ENCODE measurements at places on chromosomes 13 and 19. TPM values are rescaled to one million over a fixed set of nuclear protein-coding genes. Genes with fewer than 3 reads are reported as not detected.

Gene MCF2L
- 0.23 TPM for total RNA-seq

Gene PALM
- total RNA-seq: not detected

Gene RAVER1
- 90.3 TPM for total RNA-seq

Gene FPR1
- total RNA-seq: not detected

Gene KLK2
- 0.44 TPM for total RNA-seq

Gene ARL11
- 0.89 TPM for total RNA-seq

Gene CD209
- not detected for total RNA-seq

Gene ESD
- 125 TPM for total RNA-seq

Gene C1QTNF9B
- not detected for total RNA-seq

Gene CYP2A6
- total RNA-seq: not detected

Gene ANGPTL4
- total RNA-seq: 7.4 TPM

Gene ALDH16A1
- 32.5 TPM for total RNA-seq

Gene KMT2B
- total RNA-seq: 58.4 TPM

Gene GATAD2A
- total RNA-seq: 128 TPM

Gene PEAK3
- 0.18 TPM for total RNA-seq

Gene MADCAM1
- total RNA-seq: 0.21 TPM

Gene ZNF132
- 3.2 TPM for total RNA-seq

Gene ZNF77
- total RNA-seq: 4.0 TPM

Gene MEX3D
- total RNA-seq: 14.9 TPM

Gene ERFL
- 2.3 TPM for total RNA-seq

Gene SLC25A41
- total RNA-seq: 0.32 TPM

Gene WASF3
- 0.25 TPM for total RNA-seq

Gene ITM2B
- 48.7 TPM for total RNA-seq

Gene ZNF738
- total RNA-seq: 13.7 TPM

Gene MCEMP1
- not detected for total RNA-seq

Gene KIR2DL3
- not detected for total RNA-seq

Gene MYO1F
- total RNA-seq: 47.4 TPM

Gene SIAH3
- total RNA-seq: 0.07 TPM

Gene METTL21C
- total RNA-seq: not detected

Gene TUBA3C
- not detected for total RNA-seq

Gene PCDH9
- 0.18 TPM for total RNA-seq

Gene BST2
- total RNA-seq: 133 TPM

Gene FEM1A
- 18.1 TPM for total RNA-seq

Gene RNF17
- not detected for total RNA-seq

Gene PRRG2
- 0.83 TPM for total RNA-seq

Gene MBD3L3
- not detected for total RNA-seq

Gene BTBD2
- total RNA-seq: 47.0 TPM

Gene NALCN
- not detected for total RNA-seq

Gene ANKLE1
- total RNA-seq: 20.4 TPM

Gene MYPOP
- total RNA-seq: 7.3 TPM

Gene ZNF773
- 4.5 TPM for total RNA-seq

Gene CYSLTR2
- total RNA-seq: 3.7 TPM

Gene TDRD3
- 19.0 TPM for total RNA-seq

Gene TYROBP
- 0.39 TPM for total RNA-seq

Gene IRGC
- total RNA-seq: not detected

Gene OR10H1
- total RNA-seq: not detected

Gene CDC42EP5
- total RNA-seq: 1.0 TPM

Gene FGF14
- total RNA-seq: not detected

Gene ZNF225
- total RNA-seq: 3.6 TPM

Gene TMEM238
- 10.5 TPM for total RNA-seq

Gene ZNF93
- total RNA-seq: 7.1 TPM

Gene FAM124A
- 0.64 TPM for total RNA-seq

Gene COL5A3
- 0.87 TPM for total RNA-seq

Gene FLT3
- not detected for total RNA-seq

Gene CLEC17A
- 0.14 TPM for total RNA-seq

Gene ZNF112
- not detected for total RNA-seq

Gene JSRP1
- 0.21 TPM for total RNA-seq

Gene KLK14
- 0.44 TPM for total RNA-seq

Gene ZNF430
- 19.6 TPM for total RNA-seq
